ENCODE measurements at places on chromosomes 16 and 17. TPM values are rescaled to one million over a fixed set of nuclear protein-coding genes. Genes with fewer than 3 reads are reported as not detected.

The INCA1 gene
- total RNA-seq, result 0.34 TPM

The SDK2 gene
- not detected for total RNA-seq

The CHST4 gene
- total RNA-seq, result not detected

The ANKRD40CL gene
- not detected for total RNA-seq

The UNC13D gene
- total RNA-seq, result 3.2 TPM

The UNC119 gene
- total RNA-seq, result 31.9 TPM

The CDK3 gene
- total RNA-seq, result 2.1 TPM

The TBC1D3B gene
- 0.85 TPM for total RNA-seq

The IQCK gene
- 16.7 TPM for total RNA-seq

The CNGB1 gene
- total RNA-seq, result not detected

The CRHR1 gene
- total RNA-seq, result not detected

The ACSM5 gene
- total RNA-seq, result 2.0 TPM

The NECAB2 gene
- total RNA-seq, result not detected

The ITGAL gene
- total RNA-seq, result not detected

The PLLP gene
- 16.9 TPM for total RNA-seq

All from dermis blood vessel endothelial cell (primary cell).